Thoracic aorta (tissue), 2 donors: ENCODE measurements at places on chromosomes 3 and 15. TPM values are rescaled to one million over a fixed set of nuclear protein-coding genes. Genes with fewer than 3 reads are reported as not detected.
A peak's percentile ranks its signal among the peaks of the same experiment; 100 is the strongest.

Gene DOCK3
- total RNA-seq, result 0.14 TPM

Gene PCOLCE2
- total RNA-seq, result 122 TPM

Gene SLC30A4
- total RNA-seq, result 6.5 TPM

Gene BHLHE40
- 109 TPM for total RNA-seq

Gene ATP11B
- 68.9 TPM for total RNA-seq

DNA sequence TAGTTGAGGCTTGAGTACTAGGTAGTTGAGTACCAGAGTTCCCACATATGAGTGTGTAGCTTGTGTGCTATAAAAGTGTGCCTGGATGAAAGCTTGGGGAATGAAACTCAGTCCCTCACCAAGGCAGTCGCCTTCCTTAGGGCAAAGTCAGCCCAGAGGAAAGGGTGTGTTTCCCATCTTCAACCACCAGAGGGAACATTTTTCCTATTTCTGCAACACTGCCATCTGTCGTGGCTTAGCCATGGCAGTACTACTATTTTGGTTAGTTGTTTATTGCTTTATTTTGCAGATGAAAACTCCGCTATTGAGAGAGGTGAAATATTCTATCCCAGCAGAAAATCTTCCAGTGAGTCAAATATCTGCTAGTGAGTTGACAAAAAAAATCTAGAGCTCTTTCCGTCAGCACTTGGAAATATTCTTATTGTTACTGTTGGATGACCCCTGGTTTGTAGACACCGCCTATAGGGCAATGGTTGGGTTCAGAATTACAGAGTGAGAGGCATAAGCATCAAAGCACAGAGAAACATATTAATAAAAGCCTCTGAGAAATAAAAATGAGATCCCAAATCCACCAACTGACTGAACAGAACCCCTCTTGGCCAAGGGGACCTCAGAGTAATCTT is 239.9 kb downstream of the CPNE4 start:
- H3K4me1 ChIP-seq, result peaks cover 2% of the 10 kb centered on the region
- H3K27ac ChIP-seq, result no peak overlapping the region
- DNase-seq, result no peak
- H3K4me3 ChIP-seq, result no peak overlapping the region
- H3K36me3 ChIP-seq, result no peaks in the 10 kb centered on the region

GRCh38 chr3:141796081-141796888 is 33.1 kb downstream of the GRK7 start:
- no peak for DNase-seq
- no peaks in the 10 kb centered on the region for H3K27me3 ChIP-seq

GRCh38 chr3:85074003-85074402 is 115.2 kb downstream of the CADM2 start:
- no peaks in the 10 kb centered on the region for H3K36me3 ChIP-seq
- H3K27ac ChIP-seq, result no peak overlapping the region
- no peak overlapping the region for H3K4me3 ChIP-seq
- no peak for DNase-seq
- H3K27me3 ChIP-seq, result no peaks in the 10 kb centered on the region

GRCh38 chr3:44981751-44982150 is 5.7 kb downstream of the EXOSC7 start:
- H3K27me3 ChIP-seq, result no peaks in the 10 kb centered on the region
- no peak overlapping the region for H3K4me3 ChIP-seq
- no peak for DNase-seq

DNA sequence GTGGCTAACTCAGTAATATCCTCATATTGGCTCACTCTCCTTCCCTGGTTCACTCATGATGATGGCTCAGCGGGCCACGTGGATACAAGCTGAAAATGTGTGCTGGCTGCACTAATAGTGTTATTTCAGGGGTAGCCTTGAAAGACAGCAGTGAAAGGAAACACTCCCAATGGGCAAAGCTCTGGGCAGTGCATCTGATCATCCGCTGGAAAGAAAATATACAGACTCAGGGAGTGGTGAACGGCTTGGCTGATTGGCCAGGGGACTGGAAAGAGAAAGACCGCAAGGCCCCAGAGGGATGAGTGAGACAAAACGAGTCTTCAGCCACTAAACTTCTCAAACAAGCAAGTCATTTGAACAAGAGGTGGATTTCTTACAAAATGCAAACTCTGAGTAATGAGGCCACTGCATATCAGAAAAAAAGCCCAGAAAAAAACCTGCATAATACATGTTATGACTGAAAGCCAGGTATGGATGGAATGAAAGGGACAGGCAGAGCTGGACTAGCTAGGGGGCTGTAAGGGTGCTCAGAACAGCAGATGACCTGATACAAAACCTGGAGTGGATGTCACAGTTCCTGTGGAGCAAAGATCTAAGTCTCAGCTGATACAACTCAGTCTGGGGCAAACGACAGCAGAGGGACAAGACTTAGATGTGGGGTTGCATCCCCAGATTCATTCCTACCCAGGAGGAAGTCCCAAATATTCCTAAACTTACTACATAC is 33.3 kb downstream of the CMTM6 start:
- no peaks in the 10 kb centered on the region for H3K27me3 ChIP-seq
- H3K27ac ChIP-seq, result no peak overlapping the region
- no peak for DNase-seq
- H3K4me1 ChIP-seq, result peaks cover 5% of the 10 kb centered on the region
- H3K4me3 ChIP-seq, result no peak overlapping the region
- H3K36me3 ChIP-seq, result no peaks in the 10 kb centered on the region

- no peak overlapping the region for H3K27ac ChIP-seq
- H3K4me3 ChIP-seq, result no peak overlapping the region
- H3K4me1 ChIP-seq, result peaks cover 9% of the 10 kb centered on the region
- DNase-seq, result no peak
Observed at GRCh38 chr3:158165730-158166129, 55.8 kb downstream of the RSRC1 start.

DNA sequence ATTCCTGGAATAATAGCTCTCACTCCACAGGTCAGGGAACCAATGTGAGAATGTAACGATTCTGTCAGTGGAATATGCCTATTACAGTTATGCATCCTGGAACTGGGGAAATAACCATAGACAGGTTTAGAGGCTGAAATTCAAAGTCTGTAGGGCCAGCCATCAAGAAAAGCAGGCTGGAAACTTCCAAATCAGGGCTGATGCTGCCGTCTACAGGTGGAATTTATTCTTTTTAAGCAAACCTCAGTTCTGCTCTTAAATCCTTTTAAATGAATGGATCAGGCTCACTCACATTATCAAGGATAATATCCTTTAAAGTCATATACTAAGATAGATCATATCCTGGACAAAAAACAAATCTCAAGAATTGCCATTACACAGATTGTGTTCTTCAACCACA is 699.8 kb downstream of the NR2F2 start:
- no peak overlapping the region for H3K27ac ChIP-seq
- no peak overlapping the region for H3K4me3 ChIP-seq
- no peaks in the 10 kb centered on the region for H3K27me3 ChIP-seq
- no peaks in the 10 kb centered on the region for H3K4me1 ChIP-seq

DNA sequence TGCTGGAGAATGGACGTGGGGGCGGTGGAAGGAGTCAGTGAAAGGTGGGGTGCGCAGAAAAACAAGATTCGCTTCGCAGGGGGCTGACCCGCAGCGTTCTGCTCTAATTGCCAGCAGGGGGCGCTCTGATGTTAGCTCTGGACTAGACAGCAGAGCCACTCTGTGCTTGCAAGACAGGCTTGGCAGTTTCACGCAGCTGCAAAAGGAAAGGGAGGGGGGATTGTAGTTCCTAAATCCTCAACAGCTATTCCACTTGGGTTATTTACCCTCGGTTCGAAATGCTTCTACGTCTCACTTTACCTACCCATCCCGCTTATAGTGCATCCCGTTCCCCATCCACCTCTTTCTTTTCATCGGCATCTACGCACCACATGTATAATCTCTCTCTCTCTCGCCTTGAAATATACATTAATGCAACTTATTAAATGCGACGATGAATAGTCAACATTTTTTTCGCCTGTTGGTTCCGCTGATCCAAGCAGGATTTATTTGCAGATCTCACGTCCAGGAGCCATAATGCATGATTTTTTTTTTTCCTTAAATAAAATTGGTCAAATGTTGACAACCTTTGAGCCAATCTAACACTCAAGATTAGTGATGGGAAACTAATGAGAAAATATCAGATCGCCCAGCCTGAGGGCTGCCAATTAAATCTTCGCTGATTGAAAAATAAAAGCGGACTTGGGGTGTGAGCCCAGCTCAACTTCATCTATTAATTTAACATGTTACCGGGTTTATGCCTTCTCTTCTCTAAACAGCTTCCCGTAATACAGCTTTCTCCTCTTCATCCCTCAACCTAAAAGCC is 216.4 kb downstream of the MEIS2 start:
- DNase-seq, result peak; percentile 50
- peaks cover 13% of the 10 kb centered on the region for H3K4me1 ChIP-seq
- peaks cover 6% of the 10 kb centered on the region for H3K27me3 ChIP-seq
- peak overlapping the region; percentile 57 for H3K4me3 ChIP-seq
- H3K27ac ChIP-seq, result no peak overlapping the region

GRCh38 chr3:13249664-13250390 is 170.3 kb downstream of the NUP210 start:
- no peak overlapping the region for H3K4me3 ChIP-seq
- H3K4me1 ChIP-seq, result no peaks in the 10 kb centered on the region
- H3K27ac ChIP-seq, result no peak overlapping the region
- no peaks in the 10 kb centered on the region for H3K27me3 ChIP-seq

DNA sequence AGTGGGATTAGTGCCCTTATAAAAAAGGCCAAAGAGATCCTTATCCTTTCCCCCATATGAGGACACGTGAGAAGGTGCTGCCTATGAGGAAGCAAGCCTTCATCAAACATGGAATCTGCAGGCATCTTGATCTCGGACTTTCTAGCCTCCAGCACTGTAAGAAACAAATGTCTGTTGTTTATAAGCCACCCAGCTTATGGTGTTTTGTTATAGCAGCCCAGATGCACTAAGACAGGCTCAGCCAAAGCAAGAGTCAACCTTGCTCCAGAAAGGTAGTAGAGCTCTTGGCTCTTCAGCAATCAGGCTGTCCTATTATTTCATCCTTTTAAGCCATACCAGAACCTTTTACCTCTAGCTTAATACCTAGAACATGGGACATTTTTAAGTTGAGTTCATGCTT is 12.3 kb upstream of the TNIK start:
- no peaks in the 10 kb centered on the region for H3K36me3 ChIP-seq
- H3K27ac ChIP-seq, result no peak overlapping the region
- no peaks in the 10 kb centered on the region for H3K27me3 ChIP-seq
- no peak overlapping the region for H3K4me3 ChIP-seq
- no peaks in the 10 kb centered on the region for H3K4me1 ChIP-seq
